DMS153 (cell line): ENCODE measurements at places on chromosomes 16 and 17.

GRCh38 chr16:19933740-19934139, 49.1 kb upstream of the GPRC5B start:
- DNase-seq = no peak

GRCh38 chr17:1486802-1487695, 5.4 kb downstream of the MYO1C start:
- DNase-seq = peak; percentile 29

GRCh38 chr16:1785846-1786170, 3.0 kb downstream of the NUBP2 start:
- no peak for DNase-seq

- peak; percentile 29 for DNase-seq
These were observed at the start of the genes SGSH and SLC26A11 for GRCh38 chr17:80220054-80220735. Gene SGSH, minus strand, starts transcription at chr17:80220333. Its CDS starts 20 bp downstream, at chr17:80220313. Gene SLC26A11, plus strand, starts transcription at chr17:80220427. Its CDS starts 1,134 bp downstream, at chr17:80221561.

DNA sequence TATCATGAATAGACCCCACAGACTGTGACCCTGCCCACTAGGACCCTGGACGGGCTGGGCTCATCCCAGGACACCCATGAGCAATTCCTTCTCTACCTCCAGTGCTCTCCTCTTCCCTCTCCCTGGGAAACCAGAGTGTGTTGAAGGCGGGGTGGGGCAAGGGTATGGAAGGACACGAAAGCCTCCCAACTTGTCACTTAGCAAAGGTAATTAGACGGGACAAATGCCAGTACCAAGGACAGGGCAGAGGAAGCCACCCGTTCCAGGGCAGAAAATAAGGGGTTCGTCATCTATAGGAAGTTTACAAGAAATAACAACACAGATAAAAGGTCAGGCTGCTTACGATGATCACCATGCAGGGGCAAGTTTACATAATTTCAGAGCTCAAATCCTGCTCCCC, 4.9 kb upstream of the EPX start:
- no peak for DNase-seq

DNA sequence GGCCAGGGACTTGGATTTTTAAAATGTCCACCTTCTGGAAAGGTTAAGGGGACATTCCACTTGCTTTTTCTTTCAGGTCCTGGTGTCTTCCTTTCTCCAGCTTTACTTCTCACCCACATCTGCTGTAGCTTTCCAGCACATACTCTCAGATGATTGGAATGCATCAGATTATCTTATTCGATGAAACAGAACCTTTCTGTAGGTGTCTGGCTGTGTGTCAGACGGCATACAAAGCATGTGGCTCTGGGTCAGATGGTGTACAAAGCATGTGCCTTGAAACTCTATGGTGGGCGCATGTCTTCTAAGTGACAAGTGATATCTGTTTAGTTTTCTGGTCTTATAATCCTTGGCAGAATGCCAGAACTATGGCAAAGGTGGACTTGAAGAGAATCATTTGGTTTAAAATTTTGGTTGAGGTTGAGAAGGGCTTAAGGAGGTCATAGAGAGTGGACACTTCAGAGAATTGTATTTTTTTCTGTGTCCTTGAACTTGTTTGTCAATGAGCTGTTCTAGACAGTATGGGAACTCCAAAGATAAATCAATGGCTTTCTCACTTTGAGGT, 125.3 kb downstream of the FTO start:
- no peak for DNase-seq

- no peak for DNase-seq
These were observed 24.2 kb upstream of the ABCA3 start for GRCh38 chr16:2364638-2365210.

DNA sequence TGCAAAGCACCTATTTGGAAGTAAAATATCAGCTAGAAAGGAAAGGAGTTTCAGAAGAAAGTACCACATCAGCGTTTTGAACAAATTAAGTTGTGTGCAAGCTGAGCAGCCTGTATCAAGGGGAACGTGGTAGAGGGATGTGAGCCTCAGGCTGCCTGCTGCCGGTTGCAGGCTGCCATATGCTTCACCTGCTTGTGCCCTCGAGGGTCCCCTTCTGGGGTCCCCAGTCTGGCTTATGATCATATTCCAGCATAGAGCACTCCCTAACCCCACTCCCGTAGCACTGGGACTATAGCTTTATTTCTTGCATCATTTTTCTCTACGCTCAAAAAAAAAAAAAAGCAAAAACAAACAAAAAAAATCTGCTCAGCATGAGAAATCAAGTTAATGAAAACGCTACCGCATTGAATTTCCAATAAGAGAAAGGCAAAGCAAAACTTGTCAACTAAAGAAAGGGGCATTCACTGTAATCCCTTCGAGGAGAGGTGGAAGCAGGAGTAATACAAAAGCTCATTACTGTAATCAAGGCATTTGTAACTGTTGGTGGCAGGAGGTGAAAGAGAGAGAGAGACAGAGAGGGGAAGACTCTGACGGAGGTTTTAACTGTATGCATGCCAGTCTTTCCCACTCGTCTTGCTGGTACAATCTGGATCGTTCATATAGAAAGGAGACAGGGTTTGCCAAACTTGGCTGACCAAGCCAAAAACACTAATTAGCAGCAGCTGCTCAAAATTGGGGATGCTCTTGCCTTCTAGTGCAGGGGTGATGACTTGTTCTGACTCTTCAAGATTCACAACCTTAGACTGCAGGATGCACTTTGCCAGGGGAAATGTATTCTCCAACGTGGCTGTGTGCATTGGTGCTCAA, 258.2 kb upstream of the HSBP1 start:
- DNase-seq = no peak

DNA sequence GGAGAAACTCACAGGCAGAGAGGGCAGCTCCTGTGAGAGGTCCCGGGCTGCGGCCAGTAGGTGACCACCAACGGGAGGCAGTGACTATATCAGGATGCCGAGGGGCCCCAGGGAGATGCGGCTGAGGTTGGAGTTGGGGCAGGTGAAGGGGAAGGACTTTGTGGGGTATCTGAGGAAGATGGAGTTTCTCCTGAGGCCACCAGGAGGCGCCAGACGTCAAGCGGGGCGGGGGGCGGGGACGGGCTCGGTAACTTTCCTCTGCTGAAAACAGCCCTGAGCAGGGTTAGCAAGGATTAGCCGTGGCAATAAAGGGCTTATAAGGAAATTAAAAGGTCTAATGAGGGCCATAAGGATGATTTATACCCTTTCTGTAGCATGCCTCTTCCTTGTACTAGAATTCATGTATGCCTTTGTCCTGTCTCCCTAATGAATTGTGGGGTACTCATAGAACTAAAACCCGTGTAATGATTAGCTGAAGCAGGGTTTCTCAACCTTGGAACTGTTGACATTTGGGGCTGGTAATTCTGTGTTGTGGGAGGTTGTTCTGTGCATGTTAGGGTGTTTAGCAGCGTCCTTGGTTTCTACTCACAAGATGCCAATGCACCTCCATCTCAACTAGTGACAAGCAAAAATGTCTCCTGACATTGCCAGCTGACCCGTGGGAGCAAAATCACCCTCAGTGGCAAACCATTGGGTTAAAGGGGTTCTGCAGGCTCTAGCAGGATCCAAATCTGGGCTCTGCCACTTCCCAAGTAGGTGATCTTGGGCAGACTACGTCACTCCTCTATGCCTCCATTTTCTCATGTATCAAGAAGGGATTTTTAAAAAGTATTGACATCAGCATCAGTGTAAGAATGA, 74.8 kb upstream of the GRIN2A start:
- no peak for DNase-seq

- no peak for DNase-seq
These were observed 4.1 kb downstream of the PAM16 start for GRCh38 chr16:4347010-4347409.

- DNase-seq = no peak
These were observed 71.5 kb upstream of the KSR1 start for GRCh38 chr17:27384726-27385125.

- DNase-seq = no peak
These were observed 11.0 kb downstream of the KRT33A start for GRCh38 chr17:41339571-41340172.

DNA sequence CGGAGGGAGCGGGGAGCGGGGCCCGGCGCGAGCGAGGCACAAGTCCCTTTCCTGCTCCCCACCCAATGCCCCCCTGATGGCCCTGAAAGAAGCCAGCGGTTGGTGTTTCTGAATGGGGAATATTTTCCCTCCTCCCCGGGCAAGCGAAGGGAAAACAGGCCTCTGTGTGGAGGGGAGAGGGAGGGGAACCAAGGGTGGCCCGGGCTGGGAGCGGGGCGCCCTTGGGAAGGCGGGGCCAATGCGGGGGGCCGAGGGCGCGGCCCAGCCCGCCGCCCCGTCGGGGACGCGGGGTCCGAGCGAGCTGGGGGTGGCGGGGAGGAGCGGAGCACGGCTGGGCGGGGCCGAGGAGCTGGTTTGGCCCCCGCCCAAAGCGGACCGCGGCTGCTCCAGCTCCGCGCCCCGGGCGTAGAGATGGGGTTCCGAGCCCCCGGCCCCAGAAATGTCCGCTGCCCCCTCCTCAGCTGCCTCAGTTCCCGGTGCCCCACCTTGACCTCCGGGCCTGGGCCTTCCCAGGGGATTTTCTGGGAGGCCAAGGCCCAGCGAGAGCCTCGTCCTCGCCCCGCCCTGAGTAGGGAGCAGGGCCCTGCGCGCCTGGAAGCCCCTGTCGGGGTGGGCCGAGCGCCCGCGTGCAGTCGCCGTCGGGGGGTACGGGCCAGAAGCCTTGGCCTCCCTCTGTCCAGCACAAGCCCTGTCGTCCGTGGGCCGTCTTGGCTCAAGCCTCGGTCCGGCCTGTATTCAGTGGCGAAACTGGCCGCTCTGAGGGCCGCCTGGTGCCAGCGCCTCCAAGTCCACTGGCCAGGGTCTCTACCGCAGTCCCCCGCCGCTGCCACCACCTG, 3.9 kb upstream of the HEXIM1 start:
- no peak for DNase-seq

DNA sequence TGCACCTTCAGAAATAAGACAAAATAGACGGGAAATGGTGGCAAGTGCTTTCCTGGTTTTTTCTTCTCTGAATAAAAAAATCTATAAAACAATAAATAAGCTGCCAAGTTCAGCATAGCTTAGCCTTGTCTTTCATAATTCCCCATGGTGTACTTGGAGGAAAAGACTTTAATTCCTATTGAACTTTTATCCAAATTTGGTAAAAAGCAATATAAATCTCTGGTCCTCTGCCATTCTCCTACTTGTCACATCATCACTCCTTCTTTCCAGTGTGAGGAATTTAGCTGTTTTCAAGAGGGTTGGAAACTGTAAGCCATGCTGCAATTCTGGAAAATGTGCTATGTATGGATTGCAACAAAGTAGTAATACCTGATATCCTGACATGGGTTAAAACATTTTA, 551.8 kb upstream of the KIF2B start:
- no peak for DNase-seq

- no peak for DNase-seq
These were observed 99.8 kb downstream of the CPPED1 start for GRCh38 chr16:12703935-12704334.

GRCh38 chr16:1320097-1320496, 10.7 kb downstream of the UBE2I start:
- DNase-seq = no peak

GRCh38 chr16:75225678-75226515, 7.1 kb downstream of the CTRB1 start:
- no peak for DNase-seq

DNA sequence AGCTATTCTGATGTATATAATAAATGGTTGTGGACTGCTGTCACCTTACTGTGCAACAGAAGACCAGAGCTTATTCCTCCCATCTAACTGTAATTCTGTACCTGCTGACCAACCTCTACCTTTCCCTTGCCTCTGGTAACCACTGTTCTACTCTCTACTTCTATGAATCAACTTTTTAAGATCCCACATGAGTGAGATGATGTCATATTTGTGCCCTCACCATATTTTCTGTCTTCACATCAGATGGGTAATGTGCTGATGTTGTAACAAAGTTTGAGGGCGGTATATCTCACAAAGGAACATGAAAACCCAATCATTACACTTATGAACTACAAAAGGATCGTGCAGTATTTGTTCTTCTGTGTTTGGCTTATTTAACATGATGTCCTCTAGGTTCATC, 16.8 kb downstream of the BRD7 start:
- no peak for DNase-seq

GRCh38 chr17:75941442-75941819, 589 bp upstream of the FBF1 start:
- DNase-seq = no peak

- DNase-seq = no peak
These were observed 29.4 kb downstream of the TANC2 start for GRCh38 chr17:62995377-62995885.

DNA sequence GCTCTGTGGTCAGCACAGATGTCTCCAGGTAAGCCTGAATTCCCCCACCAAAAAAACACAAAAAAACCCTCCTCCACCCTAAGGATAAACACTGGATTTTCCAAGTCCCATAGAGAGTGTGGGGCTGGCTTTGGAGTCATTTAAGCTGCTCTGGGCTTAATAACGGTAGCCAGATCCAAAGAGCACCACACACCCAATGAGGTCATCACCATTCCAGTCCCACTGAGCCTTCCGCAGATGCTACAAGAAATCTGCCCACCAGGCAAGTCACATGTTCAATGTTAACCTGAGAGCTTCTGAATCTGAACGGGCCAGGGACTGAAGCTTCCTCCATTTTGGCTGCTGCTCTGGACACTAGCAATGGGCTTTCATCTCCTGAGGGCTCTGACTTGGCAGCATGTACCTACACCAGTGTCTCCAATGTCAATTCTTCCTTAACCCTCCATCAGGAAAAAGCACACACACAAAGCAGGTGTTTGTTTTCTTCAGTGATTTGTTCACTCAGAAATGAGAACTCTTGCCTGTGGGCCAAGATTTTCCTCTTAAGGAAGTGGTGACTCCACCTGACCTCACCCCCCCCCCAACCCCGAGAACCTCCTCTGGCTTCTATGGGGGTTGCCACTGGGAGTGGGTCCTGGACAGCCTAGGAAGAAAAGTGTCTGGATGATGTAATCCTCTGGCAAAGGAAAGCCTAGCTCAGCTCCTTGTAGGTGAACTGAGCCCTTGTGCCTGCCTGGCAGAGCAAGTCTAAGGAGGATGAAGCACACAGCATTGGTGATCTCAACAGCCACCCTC, 220.1 kb downstream of the FOXL1 start:
- no peak for DNase-seq

- no peak for DNase-seq
These were observed 18.0 kb downstream of the PIEZO1 start for GRCh38 chr16:88766975-88767374.

DNA sequence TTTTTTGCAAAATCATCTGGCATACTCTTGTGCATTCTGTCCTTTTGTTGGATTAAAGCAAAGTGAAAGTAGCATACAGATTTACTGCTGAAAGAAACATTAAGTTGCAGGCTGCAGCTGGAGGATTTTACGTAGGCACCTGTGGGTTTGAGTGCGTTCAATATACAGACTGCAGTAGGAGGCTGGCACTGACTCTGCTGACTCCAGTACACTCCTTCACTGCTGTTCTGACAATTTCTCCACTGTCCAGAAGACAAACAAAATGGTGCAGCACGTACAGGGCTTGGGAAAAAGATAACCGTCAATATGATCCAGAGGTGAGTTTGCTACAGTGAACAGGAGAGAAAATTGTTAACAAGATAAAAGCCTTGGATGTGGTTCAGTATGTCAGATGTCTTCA, 73.3 kb downstream of the TANC2 start:
- peak; percentile 32 for DNase-seq

DNA sequence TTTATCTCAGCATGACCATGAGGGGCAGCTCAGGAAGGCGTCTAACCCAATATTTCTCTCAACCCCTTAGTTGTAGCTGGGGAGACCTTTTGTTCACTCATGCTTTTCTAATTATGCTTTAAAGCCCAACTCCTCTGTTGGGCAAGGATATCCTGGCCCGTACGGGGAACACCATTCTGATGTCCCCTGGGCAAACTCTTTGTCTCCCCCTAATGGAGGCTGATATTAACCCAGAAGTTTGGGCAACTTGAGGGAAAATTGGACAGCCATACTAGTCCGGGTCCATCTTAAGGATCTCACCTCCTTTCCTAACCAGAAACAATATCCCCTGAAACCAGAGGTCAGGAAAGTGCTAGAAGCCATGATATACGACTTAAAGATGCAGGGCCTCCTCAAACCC, 143.7 kb upstream of the COX10 start:
- DNase-seq = no peak
